ENCODE measurements at places on chromosomes 3 and 15. TPM values are rescaled to one million over a fixed set of nuclear protein-coding genes. Genes with fewer than 3 reads are reported as not detected.

FRMD5 gene
- not detected for total RNA-seq

DNA sequence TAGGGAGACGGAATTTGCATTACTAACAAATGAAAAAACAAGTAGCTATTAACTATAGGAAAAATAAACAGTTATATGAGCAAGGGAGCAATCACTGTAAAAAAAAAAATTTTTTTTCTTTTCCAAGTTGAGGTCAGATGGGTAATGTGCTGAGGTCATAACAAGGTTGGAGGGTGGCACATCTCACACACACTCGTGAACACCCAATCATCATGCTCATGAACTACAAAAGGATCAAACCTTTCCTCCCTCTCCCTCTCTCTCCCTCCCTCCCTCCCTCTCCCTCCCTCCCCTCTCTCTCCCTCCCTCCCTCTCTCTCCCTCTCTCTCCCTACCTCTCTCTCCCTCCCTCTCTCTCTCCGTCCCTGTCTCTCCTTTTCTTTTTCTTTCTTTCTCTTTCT, 97.9 kb upstream of the CGNL1 start:
- H3K27me3 ChIP-seq: no peaks in the 10 kb centered on the region
- no peak overlapping the region for H3K4me3 ChIP-seq
- no peaks in the 10 kb centered on the region for H3K4me1 ChIP-seq
- no peak overlapping the region for H3K27ac ChIP-seq
- no peak for DNase-seq
- H3K36me3 ChIP-seq: peaks cover 27% of the 10 kb centered on the region

DNA sequence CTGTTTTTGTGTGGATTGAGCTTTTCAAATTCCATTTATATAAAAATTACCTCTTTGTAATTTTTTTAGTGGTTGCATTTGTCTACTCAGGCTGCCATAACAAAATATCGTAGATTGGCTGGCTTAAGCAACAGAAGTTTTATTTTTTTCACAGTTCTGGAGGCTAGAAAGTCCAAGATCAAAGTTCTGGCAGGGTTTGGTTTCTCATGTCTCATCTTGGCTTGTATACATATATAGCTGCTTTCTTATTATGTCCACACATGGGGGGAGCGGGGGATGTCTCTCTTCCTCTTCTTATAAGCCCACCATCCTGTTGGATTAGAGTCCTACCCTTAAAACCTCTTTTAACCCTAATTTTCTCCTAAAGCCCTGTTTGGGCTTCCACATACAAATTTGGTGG, 28.5 kb downstream of the MGA start:
- H3K27ac ChIP-seq: no peak overlapping the region
- no peaks in the 10 kb centered on the region for H3K27me3 ChIP-seq
- no peak overlapping the region for H3K4me3 ChIP-seq
- no peaks in the 10 kb centered on the region for H3K36me3 ChIP-seq

- no peak overlapping the region for H3K27ac ChIP-seq
- H3K4me3 ChIP-seq: no peak overlapping the region
- DNase-seq: no peak
- no peaks in the 10 kb centered on the region for H3K4me1 ChIP-seq
- H3K27me3 ChIP-seq: no peaks in the 10 kb centered on the region
- no peaks in the 10 kb centered on the region for H3K36me3 ChIP-seq
Observed at GRCh38 chr3:189458528-189458927, 172.7 kb upstream of the TP63 start.

- no peak overlapping the region for H3K27ac ChIP-seq
- no peaks in the 10 kb centered on the region for H3K4me1 ChIP-seq
Observed at GRCh38 chr3:96039632-96040031, 774.8 kb upstream of the EPHA6 start.

All from liver (tissue), 10 donors.